GM23248 (cell line): ENCODE measurements at places on chromosomes 5 and 9.

DNA sequence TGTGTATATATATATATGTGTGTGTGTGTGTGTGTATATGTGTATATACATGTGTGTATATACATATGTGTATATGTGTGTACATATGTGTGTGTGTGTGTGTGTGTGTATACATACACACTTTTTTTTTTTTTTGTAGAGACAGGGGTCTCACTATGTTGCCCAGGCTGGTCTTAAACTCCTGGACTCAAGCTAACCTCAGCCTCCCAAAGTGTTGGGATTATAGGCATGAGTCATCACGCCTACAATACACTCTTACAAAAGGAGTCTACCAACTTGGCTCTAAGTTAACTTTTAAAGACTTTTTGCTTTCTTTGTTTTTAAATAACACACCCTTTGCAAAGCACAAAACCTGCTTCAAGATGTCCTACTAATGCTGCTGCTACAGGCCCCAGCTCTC is 2.1 kb downstream of the C9orf78 start:
- DNase-seq = peak; percentile 42

DNA sequence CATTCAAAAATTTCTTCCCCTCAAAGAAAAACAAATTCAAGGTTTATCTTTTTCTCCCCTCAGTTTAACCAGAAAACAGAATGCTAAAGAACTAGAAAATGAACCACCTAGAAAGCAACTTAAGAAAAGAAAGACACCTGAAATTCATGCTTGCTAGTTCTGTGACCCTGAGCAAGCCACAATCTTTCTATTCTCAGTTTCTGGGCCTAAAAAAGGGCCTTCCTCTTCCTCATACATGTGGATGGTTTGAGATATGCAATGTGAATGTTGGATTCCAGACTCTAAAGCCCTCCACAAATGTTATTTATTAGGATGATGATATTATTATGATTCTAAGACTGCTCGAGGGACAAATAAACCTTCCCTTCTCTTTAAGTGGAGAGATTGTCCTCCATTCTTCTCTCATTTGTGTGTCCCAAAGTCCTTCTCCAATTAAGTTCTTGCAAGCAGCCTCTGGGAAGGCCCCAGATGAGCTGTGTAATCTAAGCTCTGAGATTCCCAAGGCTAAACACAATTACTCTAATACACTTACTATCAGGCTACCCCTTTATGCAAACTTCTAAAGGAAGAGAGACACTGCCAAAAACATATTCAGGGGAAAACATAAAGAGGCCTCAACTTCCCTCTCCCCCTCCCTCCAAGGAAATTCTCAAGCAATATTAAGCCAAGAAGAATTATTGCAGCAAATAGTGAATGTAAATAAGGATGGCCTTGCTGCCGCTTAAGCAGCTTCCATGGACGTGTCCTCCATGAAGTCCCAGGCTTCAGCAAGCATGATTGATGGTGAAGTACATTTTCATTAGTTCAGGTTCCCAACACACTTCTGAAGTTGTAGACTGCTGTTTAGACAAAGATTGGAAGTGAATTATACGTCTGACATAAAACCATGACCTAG is 80.2 kb downstream of the PRKACG start:
- DNase-seq = no peak

GRCh38 chr5:16889203-16889971 is 46.7 kb downstream of the MYO10 start:
- peak; percentile 40 for DNase-seq

- no peak for DNase-seq
Observed at GRCh38 chr5:138946831-138947560, 71.9 kb upstream of the LRRTM2 start.

DNA sequence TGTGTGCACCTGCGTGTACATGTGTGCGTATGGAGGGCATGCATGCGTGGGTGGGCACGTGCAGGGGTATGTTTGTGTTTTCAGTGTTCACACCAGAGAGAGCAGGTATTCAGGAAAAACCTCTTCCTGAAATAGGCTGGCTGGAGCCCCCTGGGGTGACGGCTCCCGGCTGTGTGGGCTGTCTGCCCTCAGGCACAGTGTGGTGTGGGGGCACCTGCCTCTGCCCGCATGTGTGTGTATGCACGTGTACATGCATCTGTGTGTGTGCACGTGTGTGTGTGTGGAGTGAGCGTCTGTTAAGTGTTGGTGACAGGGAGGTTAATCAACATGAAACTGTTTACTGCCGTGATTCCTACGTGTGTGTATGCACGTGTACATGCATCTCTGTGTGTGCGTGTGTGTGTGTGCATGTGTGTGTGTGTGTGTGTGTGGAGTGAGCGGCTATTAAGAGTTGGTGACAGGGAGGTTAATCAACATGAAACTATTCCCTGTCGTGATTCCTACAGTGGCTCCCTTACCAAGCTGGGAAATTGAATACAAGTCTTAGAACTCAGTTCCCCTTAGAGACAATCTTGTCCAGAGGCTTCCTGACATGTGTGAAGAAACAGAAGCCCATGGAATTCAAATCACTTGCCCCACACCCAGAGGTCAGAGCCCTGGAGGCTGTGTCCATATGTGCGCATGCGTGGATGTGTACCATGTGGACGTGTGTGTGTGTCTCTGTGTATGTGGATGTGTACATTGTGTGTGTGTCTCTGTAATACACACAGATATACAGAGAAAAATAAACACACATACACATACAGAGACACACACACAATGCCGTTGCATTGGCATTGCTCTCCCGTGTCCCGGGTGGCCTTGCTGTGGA is 372.4 kb upstream of the IRX4 start:
- DNase-seq = no peak

GRCh38 chr5:179420476-179420875 is 75.2 kb upstream of the ADAMTS2 start:
- no peak for DNase-seq

DNA sequence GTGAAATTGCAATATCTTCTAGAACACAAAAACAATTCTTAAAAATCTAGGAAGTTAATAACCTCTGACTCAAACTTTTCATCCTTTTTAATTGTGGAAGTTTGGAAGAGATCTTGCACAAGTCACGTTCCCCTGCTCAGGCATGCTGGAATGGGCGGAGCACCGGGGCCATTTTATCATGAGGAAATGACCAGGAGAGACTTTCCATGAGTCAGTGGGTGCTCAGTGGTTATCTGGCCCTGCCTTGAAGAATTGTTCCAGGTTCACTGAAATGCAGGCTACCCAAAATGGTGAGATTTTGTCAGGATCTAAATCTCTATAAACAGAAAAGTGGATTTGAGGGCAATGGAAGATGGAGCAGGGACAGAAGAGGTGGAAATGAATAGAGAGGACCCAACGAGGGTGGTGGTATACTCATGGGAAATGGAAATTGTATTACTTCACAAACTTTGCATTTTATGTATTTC is 61.2 kb downstream of the FYB1 start:
- peak; percentile 79 for DNase-seq

GRCh38 chr9:130237763-130238524 is 27.6 kb upstream of the HMCN2 start:
- DNase-seq = no peak

GRCh38 chr5:140986117-140986521 is 19.8 kb downstream of the PCDHAC2 start:
- DNase-seq = no peak

GRCh38 chr5:108220834-108221233 is 161.1 kb downstream of the FBXL17 start:
- DNase-seq = no peak

GRCh38 chr9:18490641-18491370 is 16.9 kb downstream of the ADAMTSL1 start:
- DNase-seq = peak; percentile 98

- no peak for DNase-seq
Observed at GRCh38 chr5:142237707-142238106, 87.1 kb downstream of the SPRY4 start.

DNA sequence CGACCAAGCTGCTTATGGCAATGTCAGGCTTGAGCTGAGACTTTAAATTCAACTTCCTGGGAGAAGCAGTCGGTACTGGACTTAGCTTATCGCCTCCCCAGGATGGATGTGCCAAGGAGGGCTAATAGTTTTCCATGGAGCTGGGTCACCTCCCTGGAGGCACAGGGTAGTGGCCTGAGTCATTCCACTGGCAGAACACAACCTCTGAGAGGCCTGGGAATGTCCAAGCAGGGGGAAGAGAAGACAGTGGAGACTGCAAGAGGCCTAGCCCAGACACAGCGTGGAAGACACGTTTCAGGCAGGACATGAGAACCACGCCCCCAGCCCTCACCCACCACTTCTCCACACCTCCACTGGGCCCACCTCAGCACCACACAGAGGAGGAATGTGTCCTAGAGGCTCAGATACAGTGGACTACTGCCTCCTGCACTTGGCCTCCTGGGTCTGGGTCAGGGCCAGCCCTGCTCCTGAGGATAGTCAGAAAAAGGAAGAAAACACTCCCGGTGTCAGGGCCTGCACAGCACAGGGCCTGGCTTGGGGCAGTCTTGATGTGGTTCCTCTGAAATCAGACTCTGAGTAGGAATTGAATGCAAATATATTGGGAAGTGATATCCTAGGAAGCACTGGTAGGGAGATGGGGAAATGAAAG is 171.8 kb downstream of the FSTL4 start:
- peak; percentile 10 for DNase-seq

DNA sequence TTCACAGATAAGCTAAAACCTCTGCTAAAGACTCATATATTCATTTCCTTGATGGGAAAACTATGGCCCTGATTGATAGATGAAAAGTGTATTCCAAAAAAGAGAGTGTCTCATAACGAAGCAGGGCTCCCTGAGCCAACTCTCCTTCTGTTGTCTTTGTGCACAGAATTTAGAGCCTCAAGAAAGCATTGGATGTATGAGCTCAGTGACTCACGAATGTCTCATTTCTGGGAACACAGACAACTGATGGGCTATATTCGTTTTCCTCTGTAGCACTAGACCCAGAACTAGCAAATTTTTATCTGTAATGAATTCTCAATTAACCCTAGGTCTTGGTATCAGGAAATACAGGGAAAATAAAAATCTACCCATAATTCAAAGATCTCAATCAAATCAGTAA is 88.4 kb downstream of the LMNB1 start:
- DNase-seq = peak; percentile 88

DNA sequence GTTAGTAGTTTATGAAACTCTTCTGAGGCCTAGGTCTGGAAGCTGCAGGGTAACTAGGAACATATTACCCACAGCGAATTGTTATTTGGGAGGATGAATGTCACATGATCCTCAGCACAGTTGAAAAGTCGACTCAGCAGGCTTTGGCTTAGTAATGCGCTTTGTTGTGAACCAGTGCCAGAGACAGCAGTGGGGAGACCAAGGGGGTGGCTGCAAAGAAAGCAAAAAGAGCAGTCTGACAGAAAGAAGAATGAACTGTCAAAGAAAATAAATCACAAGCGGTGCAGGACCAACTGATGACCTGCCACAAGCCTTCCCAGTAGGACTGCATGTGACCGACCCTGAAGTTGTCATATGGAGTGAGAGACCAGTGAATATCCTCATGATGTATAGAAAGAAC is 170.0 kb downstream of the CCDC171 start:
- no peak for DNase-seq

DNA sequence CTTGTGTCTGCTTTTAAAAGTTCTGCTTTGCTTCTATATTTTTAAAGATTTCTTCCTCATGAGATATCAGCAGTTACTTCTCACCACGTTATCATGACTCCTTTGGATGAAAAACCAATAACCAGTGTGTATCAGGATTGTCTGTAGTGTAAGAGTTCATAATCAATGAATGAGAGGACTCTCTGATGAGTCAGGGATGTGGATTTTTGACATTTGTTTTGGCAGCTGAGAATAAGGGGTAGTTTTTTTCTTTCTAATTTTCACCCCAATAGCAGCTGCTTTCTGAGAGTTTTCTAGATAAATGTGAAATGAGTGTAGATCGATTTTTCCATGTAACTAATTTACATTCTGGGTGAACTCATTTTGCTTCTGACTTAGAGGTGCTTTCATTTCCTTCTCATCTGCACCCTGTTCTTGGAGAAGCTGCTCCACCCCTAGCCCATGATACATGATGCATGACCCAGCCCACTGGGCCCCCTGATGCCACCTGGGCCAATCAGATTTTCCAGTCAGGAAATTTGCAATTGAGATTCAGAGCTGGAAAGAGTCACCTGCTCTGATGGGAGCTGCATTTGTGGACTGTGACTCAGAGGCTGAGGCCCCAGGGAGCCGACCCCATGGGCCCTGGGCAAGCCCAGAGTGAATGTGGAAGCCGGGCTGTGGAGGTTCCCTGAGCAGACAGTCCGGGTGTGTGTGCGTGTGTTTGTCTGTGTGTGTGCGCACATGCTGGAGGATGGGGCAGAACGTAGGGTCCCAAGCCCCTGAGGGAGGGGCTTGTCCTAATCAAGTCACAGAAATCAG is 159.3 kb downstream of the RGS3 start:
- peak; percentile 92 for DNase-seq

DNA sequence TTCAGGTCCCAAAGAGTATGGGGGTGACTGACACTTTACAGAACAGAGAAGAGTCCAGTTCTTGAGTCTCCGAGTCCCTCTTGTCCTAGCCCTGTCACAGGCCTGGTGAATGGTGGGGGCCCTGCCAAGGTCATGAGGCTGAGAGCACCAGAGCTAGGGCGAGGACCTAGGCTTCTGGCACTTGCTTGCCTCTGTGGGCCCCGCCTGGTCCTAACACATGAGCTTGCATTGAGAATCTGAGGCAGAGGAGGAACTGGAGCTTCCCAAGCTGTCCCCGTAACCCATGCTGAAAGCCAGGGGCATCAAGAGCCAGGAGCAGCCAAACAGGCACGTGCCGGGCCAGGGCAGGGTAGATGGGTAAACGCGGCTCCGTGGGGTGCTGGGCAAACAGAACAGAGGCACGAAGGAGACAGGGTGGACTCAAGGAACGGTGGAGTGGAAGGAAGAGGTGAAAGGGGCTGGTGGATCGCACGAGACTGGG is 41.3 kb downstream of the JADE2 start:
- no peak for DNase-seq

DNA sequence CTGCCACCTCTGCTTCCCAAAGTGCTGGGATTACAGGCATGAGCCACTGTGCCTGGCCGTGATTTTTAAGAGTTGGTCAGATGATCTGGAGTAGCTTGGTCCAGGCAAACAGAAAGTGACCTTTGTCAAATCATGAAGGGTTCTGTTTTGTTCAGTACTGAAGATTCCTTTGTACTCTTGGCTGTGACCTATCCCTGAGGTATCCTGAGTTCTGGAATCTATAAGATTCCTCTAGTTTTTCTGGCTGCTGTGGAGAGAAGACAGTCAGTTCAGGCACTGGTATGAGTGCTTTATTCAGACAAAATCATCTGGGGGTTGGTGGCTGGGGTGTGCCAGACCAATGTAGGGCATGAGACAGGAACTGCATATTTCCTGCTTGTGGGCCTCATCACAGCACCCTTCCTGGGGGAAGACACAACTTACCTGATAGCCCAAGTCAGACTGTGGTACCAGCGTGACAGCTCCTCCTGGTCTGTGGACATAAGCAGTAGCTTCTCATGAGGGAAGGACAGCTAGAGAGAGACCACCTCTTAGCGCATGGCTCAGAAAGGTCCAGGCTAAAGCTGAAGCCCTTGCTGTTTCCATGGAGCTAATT is 3.1 kb downstream of the ARHGEF39 start:
- no peak for DNase-seq

DNA sequence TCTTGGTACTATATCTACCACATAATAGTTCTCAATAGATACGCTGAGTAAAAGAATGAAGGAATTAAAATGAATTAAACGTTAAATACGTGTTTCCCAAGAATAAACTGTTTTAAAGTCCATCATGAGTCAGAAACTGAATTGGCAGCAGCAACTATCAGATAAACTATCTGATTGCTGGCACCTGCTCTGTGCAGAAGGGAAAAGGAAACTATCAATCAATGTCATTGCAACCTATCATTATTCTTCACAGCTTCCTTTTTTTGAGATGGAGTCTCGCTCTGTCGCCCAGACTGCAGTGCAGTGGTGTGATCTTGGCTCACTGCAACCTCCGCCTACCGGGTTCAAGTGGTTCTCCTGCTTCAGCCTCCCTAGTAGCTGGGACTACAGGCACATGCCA is 8.8 kb upstream of the WDR36 start:
- no peak for DNase-seq
